ENCODE measurements at places on chromosomes 6 and 20.

DNA sequence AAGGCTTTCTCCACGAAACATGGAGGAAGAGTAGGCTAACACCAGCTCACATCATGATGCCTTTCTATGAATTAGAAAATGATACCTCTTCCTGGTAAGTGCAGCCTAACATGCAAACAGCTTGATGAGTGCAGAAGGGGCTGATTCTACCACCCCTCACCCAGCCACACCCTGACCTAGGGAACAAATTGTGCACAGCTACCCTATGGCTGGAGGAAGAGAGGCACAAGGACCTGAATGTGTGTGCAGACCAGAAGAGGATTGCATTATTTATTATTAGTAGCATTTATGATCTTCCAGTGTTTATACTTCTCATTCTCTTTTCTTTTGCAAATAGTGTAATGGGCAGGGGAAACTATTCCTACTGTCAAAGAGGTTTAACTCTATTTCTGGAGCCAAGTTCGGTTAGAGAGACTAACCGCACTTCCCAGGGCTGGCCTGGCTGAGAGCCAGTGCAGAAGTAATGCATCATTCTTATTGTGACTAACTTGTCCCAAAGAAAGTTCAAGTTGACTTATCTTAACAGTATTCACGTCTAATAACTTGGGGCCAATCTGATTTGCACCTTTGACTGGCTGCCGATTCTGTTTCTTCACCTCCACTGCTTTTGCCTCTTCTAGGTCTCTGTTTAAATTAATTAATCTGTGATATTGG is 237.5 kb downstream of the CD83 start:
- no peak for DNase-seq

DNA sequence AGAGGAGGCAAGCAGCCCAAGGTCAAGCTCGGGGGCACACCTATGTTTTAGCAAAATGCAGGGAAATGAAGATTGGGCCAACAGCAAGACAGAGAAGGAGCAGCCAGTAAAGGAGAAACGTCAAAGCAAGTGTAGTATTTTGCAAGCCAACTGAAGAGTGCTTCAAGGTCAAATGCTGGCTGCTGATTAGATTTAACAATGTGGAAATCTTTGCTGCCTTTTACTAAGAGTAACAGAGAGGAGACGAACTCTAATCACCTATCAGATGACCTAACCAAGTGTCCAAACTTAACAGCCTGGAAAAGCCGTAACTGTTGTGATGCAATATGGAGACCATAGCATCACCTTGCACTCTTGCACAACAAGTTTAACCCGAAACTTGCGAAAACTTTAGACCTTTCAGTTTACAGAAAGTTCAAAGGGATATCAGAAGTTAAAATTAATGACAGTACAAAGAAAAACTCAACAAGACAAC is 30.4 kb downstream of the AKIRIN2 start:
- DNase-seq = no peak

GRCh38 chr20:36532388-36532787 is 8.9 kb upstream of the MYL9 start:
- DNase-seq = no peak

GRCh38 chr6:36607683-36608386 is 13.7 kb downstream of the SRSF3 start:
- DNase-seq = no peak

DNA sequence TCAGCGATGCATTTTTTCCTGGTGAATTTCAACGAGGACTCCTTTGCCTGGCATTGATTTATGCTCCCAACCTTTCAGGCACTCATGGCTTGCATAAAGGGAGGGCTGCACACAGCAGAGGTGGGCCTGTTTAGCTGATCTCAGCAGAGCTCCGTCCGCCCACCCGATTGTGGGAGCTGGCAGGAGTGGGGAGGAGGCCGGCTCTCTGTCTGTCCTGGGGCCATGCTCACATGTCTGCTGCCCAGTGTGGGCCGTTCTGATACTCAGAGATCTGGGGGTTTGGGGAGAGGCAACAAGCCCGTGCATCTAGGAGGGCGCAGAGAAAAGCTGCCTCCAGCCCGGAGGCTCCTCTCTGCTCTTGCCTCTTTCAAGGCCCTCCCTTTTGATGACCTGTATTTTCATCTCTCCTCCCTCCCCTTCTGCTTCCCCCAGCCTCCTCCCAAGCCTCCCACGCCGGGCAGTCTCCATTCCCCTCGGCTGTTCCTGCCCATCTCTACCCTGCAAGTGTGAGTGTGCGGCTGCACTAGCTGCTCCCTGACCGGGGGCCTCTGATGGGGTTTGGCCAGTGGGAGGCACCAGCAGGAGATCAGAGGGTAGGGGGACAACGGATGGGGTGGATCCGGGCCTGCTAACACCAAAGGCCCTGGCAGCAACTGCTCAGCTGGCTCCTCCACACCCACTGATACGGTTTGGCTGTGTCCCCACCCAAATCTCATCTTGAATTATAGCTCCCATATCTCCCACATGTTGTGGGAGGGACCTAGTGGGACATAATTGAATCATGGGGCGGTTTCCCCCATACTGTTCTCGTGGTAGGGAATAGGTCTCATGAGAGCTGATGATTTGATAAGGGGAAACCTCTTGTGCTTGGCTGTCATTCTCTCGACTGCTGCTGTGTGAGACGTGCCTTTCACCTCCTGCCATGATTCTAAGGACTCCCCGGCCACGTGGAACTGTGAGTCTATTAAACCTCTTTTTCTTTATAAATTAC is 39.6 kb upstream of the MLN start:
- DNase-seq = no peak

GRCh38 chr6:144644776-144645175 is 359.6 kb downstream of the UTRN start:
- DNase-seq = no peak

DNA sequence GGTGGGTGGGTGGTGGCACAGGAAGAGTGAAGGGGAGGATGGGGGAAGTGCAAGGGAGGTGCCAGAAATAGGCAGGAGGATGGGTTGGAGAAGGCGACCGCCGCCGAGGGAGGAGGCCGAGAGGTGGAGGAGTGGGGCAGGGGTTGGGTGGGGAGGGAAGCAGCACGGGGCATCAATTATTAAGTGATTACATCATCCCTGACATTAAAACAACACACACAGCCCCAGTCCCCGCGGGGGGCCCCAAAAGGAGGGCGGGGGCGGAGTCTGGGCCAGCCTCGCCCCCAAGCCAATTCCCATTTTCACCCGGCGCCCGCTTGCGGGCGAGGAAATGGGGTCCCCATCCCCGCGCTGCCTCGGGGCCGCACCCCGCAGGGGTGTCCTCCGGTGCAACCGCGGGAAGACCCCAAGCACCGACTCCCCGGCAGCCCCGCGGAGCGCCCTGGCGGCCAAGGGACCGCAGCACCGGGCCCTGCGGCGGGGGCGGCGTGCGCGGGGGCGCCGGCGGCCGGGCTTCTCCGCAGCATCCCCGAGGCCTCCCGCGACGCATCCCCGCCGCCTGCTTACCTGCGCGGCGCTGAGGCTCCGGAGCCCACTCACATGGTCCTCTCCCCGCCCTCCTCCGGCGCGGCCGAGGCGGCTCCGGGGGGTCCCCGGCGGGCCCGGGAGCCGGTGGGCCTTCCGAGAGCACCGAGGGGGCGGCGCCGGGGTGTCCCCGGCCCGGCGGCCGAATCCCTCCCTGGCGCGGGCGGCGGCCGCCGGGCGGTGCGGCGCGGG is 663 bp downstream of the FYN start:
- DNase-seq = peak; percentile 88

GRCh38 chr6:112416866-112417265 is 69.7 kb downstream of the RFPL4B start:
- DNase-seq = no peak

DNA sequence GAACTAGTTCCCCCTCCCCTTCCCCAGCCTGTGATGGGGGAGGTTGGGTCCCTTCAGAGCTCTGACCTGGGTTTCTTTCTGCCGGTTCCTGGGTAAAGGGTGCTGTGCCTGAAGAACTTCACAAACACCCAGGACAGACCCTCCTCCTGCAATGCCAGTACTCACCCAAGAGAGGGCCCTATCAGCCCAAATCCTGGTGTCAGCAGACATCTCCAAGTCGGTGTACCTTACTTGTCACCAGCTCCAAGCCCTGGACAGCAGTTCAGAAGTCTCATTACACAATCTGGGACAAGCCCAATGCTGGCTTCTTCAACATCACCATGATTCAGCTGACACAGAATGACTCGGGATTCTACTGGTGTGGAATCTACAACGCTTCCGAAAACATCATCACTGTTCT is 467 bp downstream of the TREML4 start:
- no peak for DNase-seq

- DNase-seq = no peak
These were observed 32.7 kb downstream of the CYP24A1 start for GRCh38 chr20:54140927-54141566.

GRCh38 chr6:134253681-134254080 is 64.2 kb downstream of the SGK1 start:
- DNase-seq = peak; percentile 19

GRCh38 chr20:38024496-38024895 is 8.8 kb downstream of the TTI1 start:
- DNase-seq = no peak

DNA sequence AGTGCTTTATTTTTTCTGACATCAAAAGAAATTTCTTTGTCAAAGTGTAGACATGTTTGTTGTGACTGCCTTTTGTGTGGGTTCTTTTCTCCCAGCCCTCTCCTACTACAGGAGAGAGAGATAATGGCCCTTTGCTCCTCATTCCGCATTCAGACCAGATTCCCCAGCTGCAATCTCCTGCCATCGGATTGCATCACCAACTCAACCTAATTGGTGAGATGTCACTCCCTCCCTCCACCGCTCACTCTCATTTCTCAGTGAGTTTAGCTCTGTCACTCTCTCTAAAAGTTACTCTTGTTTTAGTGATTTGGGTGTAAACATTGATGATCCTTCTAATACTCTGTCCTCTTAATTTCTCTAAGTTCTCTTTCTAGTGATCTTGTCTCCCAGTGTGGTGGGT is 22.7 kb downstream of the UTRN start:
- DNase-seq = no peak

- DNase-seq = no peak
These were observed 12.1 kb upstream of the THEMIS start for GRCh38 chr6:127912914-127913313.

DNA sequence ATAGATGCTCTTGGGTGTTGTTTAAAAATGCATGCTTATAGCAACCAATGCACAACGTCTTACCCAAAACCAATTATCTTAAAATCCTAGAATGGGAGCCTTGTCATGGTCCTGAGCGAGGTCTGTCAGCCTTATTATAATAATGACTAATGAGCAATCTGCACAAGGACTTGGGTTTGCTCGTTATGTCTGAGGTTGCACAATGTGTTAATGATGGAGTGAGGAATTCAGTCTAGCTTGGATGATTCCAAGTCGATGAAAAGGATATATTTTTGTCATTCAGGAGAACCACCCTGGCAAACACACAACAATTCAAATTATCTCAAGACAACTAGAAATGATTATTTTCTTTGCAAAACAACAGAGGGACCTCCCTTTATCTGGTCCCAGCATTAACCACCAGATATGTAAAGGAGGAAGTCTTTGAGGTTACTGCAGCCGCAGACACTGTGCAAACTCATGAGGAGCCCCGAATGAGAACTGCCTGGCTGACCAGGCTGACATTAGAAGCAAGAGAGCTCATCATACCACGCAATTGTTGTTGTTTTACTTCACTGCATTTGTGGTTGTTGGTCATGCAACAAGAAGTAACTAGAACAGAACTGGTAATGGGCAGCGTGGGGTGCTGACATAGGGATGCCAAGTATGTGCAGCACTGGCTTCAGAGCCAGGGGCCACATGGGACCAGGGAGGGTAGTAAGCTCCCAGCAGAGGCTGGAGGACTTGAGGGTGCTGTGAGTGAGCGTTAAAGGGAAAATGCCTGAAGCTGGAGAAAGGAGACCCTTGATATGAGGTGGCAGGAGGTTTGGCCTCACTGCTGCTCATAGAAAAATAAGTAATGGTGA is 488.3 kb downstream of the CDH26 start:
- DNase-seq = no peak

GRCh38 chr20:34629342-34629741 is 47.5 kb downstream of the PIGU start:
- DNase-seq = no peak
